Omental fat pad (tissue), 4 donors: ENCODE measurements at places on chromosomes 16 and 17.

DNA sequence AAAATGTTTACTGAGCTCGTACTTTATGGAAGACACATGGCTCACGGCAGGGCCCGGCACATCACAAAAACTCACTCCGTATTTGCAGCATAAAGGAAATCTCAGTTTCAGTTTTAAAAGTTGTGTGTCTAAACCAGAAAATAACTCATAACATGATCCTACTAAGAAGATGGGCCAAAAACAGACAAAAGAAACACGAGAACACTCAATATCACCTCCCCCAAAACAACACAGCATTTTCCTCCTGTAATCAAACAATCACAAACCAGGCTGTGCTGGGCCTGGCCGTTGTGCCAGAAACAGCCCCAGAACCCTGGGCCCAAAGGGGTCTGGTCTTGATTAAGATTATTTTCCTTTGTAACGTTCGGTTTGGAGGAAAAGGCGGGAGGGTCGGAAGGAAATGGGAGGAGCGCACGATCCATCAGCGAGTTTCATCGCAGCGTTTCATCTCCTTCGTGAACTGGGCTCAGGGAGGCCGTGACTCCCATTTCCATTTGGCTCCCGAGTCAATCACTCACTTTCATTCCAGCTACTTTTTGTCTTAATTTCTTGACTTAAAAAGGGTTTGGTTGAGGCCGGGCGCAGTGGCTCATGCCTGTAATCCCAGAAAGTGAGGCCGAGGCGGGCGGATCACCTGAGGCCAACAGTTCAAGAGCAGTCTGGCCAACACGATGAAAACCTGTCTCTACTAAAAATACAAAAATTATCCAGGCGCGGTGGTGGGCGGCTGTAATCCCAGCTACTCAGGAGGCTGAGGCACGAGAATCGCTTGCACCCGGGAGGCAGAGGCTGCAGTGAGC lies 61.4 kb downstream of the NXN start:
- DNase-seq, result no peak

DNA sequence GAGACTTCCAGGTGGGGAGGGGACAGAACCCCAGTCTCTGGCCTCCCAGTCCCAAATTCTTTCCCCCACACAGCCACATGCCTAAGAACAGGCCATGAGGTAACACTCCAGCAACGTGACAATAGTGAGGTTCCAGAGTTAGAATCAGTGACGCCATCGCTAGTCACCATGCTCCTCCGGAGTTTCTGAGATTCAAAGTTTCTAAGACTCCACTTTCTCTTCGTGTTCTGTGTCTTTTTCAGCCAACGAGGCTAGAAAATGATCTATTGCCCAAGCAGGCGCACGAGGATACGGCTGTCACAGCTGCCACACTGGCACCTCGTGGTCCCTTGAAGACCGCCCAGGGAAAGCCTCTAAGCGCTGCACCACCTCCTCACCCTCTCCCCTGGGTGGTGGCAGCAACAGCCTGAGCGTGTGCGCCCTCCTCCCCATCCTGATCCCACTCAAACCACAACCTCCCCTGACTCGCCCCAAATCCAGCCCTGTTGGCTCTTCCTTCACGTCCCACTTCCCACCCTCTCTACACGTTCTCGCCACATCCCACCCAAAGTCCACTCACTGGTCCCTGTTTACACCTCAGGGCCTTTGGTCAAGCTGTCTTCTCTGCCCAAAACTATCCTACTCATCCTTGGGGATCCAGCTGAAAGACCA lies 1.0 kb downstream of the MCRIP1 start:
- DNase-seq, result no peak

GRCh38 chr16:15788846-15789239 lies 68.0 kb downstream of the MYH11 start:
- DNase-seq, result no peak

GRCh38 chr17:36949461-36949927 lies 740 bp downstream of the AATF start:
- DNase-seq, result no peak

- no peak for DNase-seq
These were observed 111.4 kb downstream of the PRKCA start for GRCh38 chr17:66413559-66414520.

DNA sequence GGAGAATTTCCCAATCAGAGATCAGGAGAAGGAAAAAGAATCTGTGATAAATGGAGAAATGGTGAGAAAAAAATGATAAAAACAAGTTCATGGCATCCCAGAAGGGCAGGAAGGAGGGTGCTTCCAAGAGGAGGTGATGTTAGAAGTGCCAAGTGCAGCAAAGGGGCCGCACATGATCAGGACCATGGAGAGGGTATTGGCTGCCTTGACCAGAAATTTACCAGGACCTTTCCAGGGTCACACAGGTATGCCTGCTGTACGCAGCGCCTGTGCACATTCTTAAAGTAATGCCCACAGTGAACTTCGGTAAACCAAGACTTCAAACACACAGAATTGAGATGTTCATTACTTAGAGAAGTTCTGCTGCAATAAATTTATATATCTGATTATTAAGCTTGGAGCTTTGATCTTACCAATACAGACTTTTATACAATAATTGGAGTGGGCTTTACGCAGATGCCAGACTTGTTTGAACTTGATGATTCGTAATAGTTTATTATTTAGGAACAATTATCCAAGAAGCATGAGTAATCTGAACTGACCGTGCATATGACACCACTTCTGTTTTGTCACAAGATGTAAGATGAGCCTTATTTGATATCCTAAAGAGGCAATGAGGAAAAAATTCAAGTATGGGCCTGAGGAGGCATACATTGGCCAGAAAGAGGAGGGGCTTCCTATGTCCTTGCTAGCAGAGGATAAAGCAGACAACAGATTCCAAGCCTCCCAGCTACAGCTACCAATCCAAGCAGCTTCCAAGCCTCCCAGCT lies 2.2 kb upstream of the KRT33A start:
- no peak for DNase-seq

DNA sequence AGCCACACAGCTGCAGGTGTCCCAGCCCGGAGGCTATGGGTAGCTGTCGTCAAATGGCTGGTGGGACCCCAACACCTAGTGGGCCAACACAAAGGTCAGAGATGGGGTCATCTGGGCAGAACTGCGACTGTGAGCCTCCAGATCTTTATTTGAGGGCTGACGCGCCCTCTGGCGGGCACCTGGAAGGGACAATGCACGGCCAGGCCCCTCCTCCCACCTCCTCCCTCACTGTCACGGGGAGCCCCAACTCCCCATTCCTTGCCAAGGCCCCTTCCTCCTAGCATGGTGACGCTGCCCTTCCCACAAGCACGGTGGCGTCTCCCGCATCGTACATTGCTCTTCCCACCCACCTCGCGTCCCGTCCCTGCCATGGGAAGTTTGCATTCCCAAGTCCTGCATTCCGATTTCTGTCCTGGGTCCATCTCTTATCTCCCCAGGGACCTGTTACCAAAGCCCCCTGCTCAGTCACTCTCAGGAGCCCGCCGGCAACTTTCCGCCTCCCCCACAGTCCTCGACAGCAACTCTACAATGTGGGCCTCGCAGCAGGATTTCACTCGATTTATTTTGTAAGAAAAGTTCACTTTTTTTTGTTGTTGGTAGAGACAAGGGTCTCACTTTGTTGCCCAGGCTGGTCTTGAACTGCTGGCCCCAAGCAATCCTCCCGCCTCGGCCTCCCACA lies 1.0 kb downstream of the TLE7 start:
- no peak for DNase-seq

- no peak for DNase-seq
These were observed 998 bp upstream of the TMEM11 start for GRCh38 chr17:21214777-21215541.

- DNase-seq, result no peak
These were observed 24.7 kb upstream of the KIFC3 start for GRCh38 chr16:57826706-57827625.

- no peak for DNase-seq
These were observed 793.4 kb upstream of the CDH8 start for GRCh38 chr16:62829607-62830006.

GRCh38 chr16:85673529-85674417 lies 15.0 kb downstream of the GINS2 start:
- no peak for DNase-seq

GRCh38 chr17:70588003-70588402 lies 418.7 kb downstream of the KCNJ2 start:
- DNase-seq, result no peak

DNA sequence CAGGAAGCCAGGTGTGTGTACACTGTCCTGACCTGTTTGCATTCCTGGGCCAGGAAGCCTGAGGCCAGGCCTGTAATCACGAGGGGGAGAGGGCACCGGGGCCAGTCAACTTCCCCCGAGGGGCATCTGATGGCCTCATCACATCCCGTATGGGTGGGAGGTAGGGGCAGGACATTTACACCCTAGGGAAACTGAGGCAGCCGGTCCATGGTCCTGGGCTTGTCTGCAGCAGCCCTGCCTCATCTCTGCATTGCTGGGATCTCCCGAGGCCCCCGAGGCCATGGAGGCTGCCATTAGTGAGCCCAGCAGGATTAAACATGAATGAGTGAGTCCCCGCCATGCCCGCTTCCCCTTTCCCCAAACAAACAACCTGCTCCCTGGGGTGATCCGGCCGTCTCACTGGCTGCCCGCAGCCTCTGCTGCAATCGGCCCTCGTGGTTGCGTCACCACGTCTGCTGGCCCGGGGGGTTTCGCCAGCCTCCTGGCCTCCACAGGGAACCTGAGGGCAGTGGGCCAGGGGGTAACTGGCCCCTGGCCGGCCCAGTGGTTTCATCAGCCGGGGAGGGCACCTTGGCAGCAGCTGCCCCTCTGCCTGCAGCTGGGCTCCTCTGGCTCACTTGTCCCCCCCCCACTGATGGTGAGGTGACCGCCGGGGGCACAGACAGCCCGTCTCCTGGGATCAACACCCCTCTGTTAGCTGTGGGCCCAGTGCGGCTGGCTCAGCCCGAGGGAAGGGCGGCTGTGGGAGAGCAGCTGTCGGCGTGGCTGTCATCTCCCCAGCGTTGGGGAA lies 88.3 kb upstream of the GSE1 start:
- no peak for DNase-seq

GRCh38 chr17:74642995-74643394 lies 19.5 kb upstream of the CD300E start:
- DNase-seq, result no peak

GRCh38 chr17:61205401-61205800 lies 194.2 kb upstream of the TBX2 start:
- DNase-seq, result no peak

DNA sequence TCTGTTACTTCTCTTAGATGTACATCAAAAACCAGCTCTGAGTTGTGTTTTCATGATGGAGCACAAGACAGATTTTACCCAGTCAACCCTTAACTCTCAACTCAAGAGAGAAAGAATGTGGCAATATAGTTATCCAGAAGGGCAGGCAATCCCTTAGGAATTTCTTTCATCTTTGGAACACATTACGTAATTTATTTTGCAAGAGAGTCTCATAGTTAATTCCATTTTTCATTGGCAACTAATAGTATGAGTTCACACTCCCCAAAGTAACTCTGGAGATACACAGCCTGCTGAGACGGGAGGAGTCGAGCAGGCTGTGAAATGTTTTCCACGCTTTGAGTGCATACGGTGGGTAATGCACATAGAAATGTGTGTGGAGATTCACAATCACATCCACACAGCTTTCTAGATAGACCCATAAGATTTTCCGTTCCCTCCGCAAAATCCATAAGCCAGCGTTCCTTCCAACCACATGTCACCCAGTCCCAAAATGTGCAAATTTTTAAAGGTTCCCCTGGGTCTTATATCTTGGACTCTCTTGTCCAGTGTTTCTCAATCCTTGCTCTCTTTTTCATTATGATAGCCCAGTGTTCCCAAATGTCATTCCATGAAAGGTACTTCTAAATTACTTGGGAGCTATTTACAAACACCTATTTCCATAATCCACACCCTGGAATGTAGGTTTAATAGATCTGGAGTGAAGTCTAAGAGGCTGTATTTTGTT lies 8.4 kb upstream of the CDRT4 start:
- no peak for DNase-seq

DNA sequence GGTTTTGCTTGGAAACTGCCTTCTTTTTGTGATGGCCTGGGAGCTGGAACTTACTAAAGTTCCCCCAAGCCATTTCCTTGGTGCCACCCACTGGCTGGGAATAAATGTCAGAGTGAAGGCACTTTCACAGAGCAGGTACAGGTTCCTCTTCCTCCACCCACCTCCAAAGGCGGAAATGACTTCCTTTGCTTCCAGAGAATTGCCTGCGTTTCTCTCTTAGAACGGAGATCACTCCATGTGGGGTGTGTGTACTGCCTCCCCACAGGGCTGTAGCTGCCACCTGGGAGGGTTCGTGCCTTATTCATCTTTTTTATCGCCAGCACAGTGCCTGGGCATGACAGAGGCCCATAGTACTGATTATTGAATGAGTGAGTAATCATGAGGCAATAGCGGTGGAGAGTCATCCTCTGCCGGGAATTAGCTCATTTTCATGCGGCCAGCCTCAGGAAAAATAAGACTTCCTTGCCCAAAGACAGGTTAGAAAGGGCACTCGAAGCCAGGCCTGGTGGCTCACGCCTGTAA lies 32.2 kb upstream of the HAS3 start:
- no peak for DNase-seq

DNA sequence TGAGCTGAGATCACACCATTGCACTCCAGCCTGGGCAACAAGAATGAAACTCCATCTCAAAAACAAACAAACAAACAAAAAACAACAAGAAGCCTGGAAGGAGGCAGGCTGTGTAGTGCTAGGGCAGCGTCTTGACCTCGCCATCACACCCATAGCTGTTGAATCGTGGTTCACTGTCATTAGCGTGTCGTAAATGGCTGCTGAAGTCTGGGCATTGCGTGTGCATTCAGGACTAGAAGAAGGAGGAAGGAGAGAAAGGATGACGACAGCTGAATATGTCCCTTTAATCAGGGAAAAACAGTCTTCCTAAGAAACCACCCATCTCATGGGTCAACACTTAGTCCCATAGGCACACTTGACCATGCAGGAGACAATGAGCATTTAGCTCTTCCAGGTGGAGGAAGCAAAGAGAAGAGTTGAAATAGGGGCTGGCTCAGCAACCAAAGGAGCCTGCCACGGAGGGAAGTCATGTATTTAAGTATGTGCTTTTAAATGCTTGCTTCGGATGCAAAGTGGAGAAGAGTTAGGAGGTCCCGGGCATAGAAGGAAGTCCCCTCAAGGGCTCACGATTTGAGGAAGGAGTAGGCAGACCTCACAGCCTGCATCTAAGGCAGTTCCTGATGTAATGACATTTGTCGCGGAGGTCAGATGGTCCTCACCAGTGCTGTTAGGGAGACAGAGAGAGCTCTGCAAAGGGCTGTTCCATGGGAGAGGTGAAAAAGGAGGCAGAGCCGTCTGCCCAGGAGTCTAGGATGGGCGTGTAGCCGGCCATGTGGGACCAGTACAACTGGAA lies 8.8 kb downstream of the PRSS22 start:
- DNase-seq, result no peak
